Aorta (tissue), 5 donors: ENCODE measurements at places on chromosomes 2 and 18. TPM values are rescaled to one million over a fixed set of nuclear protein-coding genes. Genes with fewer than 3 reads are reported as not detected.

- no peaks in the 10 kb centered on the region for H3K4me1 ChIP-seq
- DNase-seq = no peak
- no peaks in the 10 kb centered on the region for H3K27me3 ChIP-seq
- peaks cover 2% of the 10 kb centered on the region for H3K36me3 ChIP-seq
- no peak overlapping the region for H3K4me3 ChIP-seq
Measured at GRCh38 chr2:42342061-42342794, 18.8 kb downstream of the COX7A2L start.

GRCh38 chr2:10132596-10132995 lies 10.1 kb downstream of the RRM2 start:
- no peak overlapping the region for H3K4me3 ChIP-seq
- H3K36me3 ChIP-seq = no peaks in the 10 kb centered on the region
- H3K4me1 ChIP-seq = no peaks in the 10 kb centered on the region
- H3K27me3 ChIP-seq = no peaks in the 10 kb centered on the region
- no peak overlapping the region for H3K27ac ChIP-seq
- no peak for DNase-seq

DNA sequence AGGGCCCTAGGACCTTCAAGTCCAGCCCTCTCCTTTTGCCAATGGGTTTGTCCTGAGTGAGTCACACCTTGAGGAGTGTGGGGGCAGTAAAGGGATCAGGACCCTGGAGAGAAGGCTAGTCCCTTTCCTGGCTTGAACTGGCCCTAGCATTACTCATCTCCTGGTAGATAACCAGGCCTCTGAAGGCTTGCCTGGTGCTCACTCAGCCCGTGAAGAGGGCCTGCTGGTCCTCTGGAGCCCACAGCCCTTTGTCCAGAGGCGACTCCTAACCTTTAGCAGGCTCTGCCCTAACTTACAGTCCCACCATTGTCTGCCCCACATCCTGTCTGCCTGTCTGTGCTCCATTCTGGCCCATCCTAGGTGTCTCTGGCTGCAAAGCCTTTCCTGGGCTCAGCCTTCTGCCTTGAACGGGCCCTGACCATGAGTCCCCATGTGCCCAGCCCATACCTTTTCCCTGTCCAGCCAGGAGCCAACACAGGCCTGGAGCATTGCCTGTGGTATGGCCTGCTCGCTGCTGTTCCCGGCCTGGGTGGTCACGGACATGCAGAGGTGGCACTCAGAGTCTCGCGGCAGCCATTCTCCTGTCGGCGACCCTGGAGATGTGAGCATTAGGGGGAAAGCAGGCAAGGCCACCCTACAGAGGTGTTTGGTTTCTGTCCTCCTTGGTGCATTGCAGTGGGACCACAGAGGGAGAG lies 5.0 kb downstream of the SFTPB start:
- H3K36me3 ChIP-seq = no peaks in the 10 kb centered on the region
- H3K4me1 ChIP-seq = no peaks in the 10 kb centered on the region

DNA sequence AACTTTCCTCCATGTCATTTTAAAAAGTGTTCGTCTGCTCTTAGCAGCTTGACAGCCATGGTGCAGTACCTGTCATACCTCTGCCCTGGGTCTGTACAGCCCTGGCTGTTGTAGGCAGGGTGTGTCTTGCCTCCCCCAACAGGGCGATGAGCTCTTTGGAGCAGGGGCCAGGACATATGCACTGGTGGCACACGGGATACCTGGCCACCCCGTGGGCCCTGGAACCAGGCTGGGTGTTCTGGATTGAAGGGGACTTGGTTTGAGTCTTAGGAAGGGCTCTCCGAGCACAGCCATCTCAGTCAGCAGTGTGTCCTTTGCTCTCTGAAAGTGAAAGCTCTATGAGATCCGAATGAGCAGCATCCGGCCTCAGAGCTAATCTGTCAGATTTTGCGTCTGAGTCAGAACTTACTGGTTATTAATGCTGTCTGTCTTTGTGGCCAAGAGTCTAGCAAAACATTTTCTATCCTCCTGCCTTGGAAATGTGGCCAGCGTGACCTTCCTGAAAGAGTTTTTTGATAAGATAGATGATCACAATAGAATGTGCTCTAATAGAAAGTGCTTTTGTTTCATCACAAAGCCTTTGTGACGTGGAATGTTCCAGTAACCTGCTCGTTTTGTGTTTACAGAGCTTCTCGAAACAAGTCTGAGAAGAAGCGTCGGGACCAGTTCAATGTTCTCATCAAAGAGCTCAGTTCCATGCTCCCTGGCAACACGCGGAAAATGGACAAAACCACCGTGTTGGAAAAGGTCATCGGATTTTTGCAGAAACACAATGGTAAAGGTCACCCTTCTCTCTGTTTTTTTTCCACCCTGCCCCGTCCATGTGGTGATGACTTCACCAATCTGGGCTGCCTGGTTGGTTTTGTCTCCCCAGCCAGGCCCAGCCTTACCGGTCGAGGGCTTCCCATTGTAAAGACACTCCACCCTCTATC lies 77.3 kb upstream of the RPL31 start:
- H3K27ac ChIP-seq = peak overlapping the region; percentile 92

GRCh38 chr18:21684731-21685130 lies 19.8 kb downstream of the ABHD3 start:
- DNase-seq = no peak
- H3K27ac ChIP-seq = no peak overlapping the region
- peaks cover 2% of the 10 kb centered on the region for H3K4me1 ChIP-seq
- no peaks in the 10 kb centered on the region for H3K36me3 ChIP-seq
- no peaks in the 10 kb centered on the region for H3K27me3 ChIP-seq
- no peak overlapping the region for H3K4me3 ChIP-seq

- no peak overlapping the region for H3K4me3 ChIP-seq
- H3K36me3 ChIP-seq = no peaks in the 10 kb centered on the region
- peaks cover 7% of the 10 kb centered on the region for H3K4me1 ChIP-seq
- no peaks in the 10 kb centered on the region for H3K27me3 ChIP-seq
Measured at GRCh38 chr2:134305109-134305491, 51.2 kb downstream of the MGAT5 start.

DNA sequence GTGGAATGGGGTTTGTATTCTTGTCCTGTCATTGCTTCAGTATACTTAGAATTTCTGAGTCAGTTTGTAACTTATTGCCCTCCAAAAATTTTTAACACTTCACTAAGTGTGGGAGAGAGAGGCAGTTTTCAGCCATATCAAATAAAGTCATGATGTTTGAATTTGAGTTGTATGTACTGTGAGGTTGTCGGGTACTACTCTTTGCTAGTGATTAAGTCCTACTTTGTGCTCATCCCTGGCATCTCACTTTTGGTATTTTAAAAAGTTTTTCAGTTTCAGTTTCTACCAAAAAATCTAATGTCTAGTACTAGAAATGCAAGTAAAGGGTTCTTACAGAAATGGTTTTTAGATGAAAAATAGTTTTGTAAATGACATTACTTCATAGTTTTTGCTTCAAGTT lies 40.7 kb downstream of the EIF5B start:
- peaks cover 4% of the 10 kb centered on the region for H3K36me3 ChIP-seq
- H3K4me3 ChIP-seq = no peak overlapping the region
- no peak for DNase-seq

UPP2 gene
- not detected for polyA plus RNA-seq

GRCh38 chr2:171787333-171788072 lies 100.2 kb downstream of the DYNC1I2 start:
- no peak for DNase-seq
- H3K27me3 ChIP-seq = no peaks in the 10 kb centered on the region

GRCh38 chr2:20062615-20063545 lies 11.5 kb upstream of the LAPTM4A start:
- H3K27me3 ChIP-seq = no peaks in the 10 kb centered on the region
- H3K27ac ChIP-seq = peak overlapping the region; percentile 42
- H3K4me1 ChIP-seq = no peaks in the 10 kb centered on the region

DNA sequence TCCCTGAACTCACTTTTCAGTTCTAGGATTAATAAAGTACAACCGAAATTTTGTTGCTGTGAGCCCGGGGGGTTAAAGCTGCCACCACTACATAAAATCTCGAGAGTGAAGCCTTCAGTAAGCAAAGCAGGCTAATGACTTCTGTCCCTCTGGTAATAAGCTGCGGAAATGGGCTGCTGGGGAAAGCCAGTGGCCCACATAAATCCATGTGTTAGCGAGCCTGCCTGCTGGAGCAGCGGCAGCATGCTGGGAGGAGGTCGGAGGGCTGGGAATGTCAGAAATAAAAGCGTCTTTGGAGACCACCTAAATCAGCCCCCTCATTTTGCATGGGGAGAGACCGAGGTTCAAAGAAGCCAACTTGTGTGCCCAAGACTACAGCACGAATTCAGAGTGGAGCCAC lies 371.7 kb downstream of the TNS1 start:
- H3K4me1 ChIP-seq = no peaks in the 10 kb centered on the region
- no peaks in the 10 kb centered on the region for H3K36me3 ChIP-seq
- no peak overlapping the region for H3K4me3 ChIP-seq

MPV17 gene
- polyA plus RNA-seq = 80.6 TPM
